ENCODE measurements at places on chromosomes 13 and 19.

DNA sequence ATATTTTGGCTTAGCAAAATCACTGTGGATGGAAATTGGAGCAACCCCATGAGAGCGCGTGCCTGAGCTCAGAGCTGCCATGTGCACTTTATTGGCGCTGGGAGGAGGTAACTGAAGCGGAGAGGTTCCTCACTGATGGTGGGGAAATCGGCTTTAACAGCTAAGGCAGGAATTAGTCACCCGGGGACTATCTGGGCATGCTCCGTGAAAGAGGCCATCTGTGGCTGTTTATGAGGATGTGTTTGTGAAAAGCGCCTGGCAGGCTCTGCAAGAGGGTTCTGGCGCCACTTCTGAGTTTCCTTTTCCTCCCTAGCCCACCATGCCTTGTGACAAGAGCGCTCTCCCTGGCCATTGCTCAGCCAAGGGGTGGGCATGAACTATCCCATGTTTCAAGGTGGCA lies 815.6 kb downstream of the UQCRFS1 start:
- DNase-seq: no peak

DNA sequence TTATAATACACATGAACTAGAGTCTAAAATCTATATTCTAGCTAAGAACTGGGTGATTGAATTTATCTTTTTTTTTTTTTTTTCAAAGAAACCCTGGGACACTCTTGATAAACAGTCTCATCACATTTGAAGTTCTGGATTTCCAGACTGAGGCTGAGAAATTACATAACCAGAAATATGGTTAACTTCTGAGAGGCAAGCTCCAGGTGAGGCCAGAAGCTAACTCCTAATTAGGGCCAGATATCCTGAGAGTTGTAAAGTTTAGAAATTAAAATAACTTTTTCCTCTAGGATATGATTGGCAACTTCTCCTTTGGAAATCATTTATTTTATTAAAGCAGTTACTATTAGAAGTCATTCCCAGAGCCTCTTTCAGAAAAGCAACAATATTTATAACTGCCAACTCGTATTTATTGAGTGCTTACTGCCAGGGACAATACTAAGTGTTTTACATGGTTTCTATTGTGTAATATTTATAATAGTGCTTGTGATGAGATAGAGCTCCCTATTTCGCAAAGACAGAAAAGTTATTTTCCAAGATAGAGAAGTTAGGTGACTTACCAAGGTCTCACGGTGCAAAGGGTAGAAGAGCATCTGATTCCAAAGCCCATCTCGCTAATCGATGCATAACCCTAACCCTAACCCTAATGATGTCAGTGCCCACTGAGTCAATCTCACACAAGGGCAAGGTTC lies 187.7 kb downstream of the DCT start:
- no peak for DNase-seq

GRCh38 chr19:51263808-51264207 lies 12.9 kb downstream of the SIGLECL1 start:
- no peak for DNase-seq

DNA sequence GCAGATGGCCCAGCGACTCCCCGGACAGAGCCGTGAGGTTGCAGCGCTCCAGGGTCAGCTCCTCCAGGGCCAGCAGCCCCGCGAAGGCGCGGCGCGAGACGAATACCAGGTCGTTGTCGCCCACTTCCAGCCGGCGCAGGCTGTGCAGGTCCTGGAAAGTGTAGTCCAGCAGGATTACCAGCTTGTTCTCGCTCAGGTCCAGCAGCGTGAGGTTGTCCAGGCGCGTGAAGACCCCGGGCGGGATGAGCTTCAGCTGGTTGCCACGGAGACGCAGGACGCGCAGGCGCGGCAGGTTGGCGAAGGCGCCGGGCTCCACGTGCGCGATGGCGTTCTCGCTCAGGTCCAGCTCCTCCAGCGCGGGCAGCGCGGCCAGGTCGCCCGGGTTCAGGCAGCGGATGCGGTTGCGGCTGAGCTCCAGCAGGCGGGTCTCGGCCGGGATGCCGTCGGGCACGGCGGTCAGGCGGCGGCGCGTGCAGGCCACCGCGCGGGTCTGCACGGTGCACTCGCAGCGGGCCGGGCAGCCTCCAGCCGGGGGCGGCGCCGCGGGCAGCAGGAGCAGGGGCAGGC lies 9.3 kb upstream of the PEAK3 start:
- no peak for DNase-seq

DNA sequence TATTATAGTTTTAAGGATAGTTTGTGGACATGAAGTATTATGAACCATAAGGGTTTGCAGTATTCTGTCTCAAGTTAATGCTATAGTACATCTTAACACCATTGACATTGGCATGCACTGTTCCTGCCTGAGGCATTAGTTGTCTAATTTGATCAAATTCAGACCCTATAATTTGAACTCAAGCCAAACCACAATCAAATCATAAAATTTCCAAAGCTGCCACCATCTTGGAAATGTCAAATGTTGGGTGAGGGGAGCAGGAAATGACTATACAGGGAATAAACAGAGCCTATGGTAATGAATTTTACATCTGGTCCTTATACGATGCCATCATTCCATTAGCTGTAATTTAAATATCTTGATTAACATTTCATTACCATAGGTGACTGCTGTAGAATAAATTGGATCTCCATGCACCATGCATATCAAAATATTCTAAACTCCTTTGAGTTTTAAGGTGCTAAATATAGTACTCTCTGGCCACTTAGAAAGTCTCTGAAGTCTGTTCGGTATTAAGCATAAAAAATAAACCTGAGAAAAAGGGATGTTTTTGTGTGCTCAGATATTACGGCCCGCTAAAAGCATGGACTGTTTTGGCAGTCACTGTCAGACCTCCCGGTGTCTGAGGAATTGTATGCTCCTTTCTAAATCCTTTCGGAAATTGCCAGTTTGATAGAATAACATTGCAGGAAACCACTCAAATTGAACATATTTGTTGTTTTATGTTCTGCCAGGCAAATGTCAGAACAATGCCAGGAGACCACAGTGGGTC lies 257.7 kb downstream of the SPRY2 start:
- DNase-seq: peak; percentile 74

- DNase-seq: no peak
Observed at GRCh38 chr13:43686557-43686956, 100.2 kb downstream of the ENOX1 start.

DNA sequence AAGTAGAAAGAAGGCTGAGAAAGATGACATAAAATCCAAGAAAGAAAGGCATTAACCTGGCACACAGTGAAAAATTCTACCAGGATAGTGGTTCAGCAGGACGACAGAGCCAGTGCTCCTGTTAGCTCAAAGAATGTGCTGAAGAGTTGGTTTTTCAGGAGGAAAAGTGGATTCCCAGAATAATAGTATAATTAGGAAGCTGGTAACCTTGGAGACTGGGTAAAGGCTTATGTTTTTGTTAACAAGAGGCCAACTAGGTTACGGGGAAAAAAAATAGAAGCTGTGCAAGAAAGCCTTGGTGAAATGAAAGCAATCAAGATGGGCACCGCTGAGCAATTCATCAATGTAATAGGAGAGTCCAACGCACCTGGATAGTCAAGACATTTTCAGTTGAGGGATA lies 54.7 kb downstream of the SLC15A1 start:
- no peak for DNase-seq

GRCh38 chr13:36211567-36211966 lies 2.8 kb downstream of the SOHLH2 start:
- DNase-seq: no peak
